ENCODE measurements at places on chromosomes 1 and 21. TPM values are rescaled to one million over a fixed set of nuclear protein-coding genes. Genes with fewer than 3 reads are reported as not detected.

- DNase-seq: no peak
Observed at GRCh38 chr1:14568716-14569355, 29.6 kb upstream of the KAZN start.

The ZNF695 gene
- total RNA-seq: not detected

DNA sequence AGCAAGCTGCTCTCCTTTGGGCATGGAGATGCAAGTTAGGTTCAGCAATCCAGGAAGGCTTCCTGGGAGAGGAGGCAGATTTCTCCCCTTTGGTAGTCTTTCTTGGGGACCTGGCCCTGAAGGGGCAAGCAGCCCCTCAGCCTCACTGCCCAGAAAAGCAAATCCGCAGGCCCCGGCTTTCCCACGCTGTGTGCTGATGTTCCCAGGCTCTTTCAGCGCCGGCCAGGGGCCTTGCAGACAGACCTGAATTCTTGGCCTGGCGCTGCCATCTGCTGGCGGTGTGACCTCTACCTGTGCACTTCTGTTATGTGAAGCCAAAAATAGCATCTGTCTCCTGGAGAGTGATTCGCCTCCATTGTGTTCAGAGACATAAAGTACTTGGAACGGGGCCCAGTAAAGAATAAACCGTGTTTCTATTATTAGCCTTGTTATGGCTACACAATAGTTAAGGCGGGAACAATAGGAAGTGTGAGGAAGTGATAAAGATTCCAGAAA, 64.8 kb downstream of the ALPL start:
- peak; percentile 46 for DNase-seq

GRCh38 chr1:116769561-116769977, 15.3 kb downstream of the CD2 start:
- DNase-seq: peak; percentile 37

DNA sequence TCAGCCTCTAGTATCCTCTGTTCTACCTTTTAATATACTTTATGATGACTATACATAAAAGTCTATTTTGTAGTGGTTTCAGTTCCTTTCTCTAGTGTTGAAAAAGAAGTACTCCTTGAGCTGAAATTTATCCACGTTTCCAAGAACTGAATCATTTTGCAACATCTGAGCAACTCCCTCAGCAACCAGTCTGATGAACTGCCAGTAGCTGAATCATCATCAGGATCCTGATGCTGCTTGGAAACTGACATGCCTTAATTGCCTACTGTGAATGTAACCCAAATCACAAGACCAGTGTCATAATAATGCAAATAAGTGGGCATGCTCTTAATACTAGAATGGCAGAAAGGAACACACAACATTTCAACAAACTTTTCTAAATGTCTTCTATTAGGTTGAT, 103.3 kb downstream of the CYYR1 start:
- no peak for DNase-seq

The SPSB1 gene
- 44.8 TPM for total RNA-seq

The EXO1 gene
- total RNA-seq: 1.1 TPM

DNA sequence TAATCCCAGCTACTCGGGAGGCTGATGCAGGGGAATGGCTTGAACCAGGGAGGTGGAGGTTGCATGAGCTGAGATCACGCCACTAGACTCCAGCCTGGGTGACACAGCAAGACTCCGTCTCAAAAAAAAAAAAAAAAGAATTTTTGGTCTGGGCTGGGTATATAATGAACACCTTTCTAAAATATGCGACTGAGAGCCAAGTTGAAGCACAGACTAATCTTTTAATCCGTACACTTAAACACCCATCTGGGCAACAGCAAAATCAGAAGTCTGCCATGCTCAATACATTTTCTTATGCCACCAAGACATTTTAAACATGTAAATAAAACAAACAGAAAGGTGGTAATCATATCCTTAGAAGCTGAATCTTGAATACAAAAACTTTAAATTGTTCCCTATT, 31.6 kb upstream of the ABCB10 start:
- no peak for DNase-seq

DNA sequence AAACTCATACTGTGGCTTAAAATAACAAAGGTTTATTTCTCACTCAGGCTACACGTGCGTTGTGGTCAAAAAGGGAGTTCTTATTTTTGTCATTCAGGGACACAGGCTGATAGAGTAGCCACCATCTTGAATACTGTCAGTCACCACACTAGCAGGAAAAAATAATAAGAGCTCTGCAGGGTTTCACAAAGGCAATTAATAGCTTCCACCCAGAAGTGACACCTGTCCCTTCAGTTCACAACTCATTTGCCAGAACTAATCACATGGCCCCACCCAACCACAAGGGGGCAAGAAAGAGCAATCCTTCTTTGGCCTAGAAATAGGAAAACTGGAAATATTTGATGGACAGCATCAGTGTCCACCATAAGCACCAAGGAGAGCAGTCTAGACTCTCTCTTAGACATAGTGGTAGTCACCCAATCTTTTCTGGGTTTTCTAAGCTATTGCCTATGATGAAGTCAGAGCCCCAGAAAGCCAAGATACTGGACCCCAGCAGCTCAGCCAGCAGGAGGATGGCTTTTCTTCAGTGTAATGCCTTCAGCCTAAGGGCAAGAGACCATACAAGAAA, 8.2 kb downstream of the HAPLN2 start:
- peak; percentile 36 for DNase-seq

DNA sequence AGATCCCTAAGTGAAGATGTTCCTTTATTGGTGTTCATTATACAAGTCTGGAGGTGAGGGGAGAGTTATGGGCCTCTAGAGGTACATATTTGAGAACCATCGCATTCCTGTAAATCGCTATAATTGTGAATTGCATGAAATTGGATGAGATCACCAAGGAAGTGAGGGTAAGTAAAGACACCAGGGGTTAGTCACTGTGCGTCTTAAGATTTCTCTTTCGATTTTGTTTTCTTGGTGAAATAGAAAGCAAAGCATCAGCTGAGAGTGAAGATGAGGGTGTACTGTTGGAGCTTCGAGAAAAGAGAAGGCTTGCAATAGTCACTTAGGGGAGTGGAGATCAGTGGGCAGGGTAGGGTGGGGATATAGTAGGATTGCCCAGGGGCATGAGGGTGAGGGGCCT, 82.1 kb downstream of the RAVER2 start:
- DNase-seq: no peak

- DNase-seq: no peak
Observed at GRCh38 chr1:114379987-114380386, 131.0 kb downstream of the TRIM33 start.

The PROK1 gene
- total RNA-seq: not detected

The CCSAP gene
- total RNA-seq: not detected

- DNase-seq: no peak
Observed at GRCh38 chr1:160062230-160062532, 7.8 kb downstream of the KCNJ10 start.

GRCh38 chr1:74486036-74486435, 26.4 kb downstream of the LRRC53 start:
- no peak for DNase-seq

The NUP210L gene
- not detected for total RNA-seq

DNA sequence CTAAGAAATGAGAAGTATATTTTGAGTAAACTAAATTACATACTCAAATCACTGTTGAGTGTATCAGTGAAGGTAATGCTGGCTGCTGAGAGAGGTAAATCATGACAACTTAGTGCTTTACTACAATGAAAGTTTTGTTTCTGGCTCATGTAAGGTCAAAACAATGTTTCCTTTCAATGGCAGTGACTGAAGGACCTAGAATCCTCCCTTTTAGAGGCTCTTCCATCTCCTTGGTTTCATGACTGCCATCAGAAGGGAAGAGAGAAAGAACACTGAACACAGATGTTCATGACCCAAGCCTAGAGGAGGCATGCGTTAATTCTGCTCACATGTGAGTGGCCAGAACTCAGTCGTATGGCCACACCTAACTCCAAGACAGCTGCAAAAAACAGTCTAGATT, 130.6 kb downstream of the AKT3 start:
- no peak for DNase-seq

- DNase-seq: no peak
Observed at GRCh38 chr21:41322496-41323382, 6.1 kb downstream of the FAM3B start.

The LRRC71 gene
- total RNA-seq: not detected

The LCE2A gene
- total RNA-seq: not detected

GRCh38 chr1:232186931-232187330, 443.0 kb downstream of the SIPA1L2 start:
- DNase-seq: no peak

DNA sequence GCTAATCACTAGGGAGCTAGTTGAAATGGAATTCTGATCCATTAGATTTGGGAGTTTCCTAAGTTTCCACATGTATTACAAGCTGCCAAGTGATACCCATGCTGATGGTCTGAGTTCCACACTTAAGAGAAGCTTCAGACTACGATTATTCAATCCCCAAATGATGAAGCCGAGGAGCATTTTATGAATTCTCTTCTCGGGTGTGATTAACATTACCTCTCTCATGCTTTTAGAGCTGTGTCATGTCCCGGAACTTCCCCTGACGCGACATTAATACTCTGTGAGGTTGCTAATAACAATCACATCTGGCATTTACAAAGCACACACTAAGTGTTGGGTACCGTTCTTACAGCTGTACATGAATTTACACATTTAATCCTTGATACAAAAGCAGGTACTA, 63.0 kb downstream of the KCNJ15 start:
- no peak for DNase-seq

The VCAM1 gene
- total RNA-seq: 1.5 TPM

The HAO2 gene
- total RNA-seq: not detected

- no peak for DNase-seq
Observed at GRCh38 chr1:235006816-235007215, 121.8 kb downstream of the TOMM20 start.

The HSD3B2 gene
- 3.3 TPM for total RNA-seq

Data from transverse colon (tissue), 4 donors.